ENCODE measurements at places on chromosomes 1 and 21.

DNA sequence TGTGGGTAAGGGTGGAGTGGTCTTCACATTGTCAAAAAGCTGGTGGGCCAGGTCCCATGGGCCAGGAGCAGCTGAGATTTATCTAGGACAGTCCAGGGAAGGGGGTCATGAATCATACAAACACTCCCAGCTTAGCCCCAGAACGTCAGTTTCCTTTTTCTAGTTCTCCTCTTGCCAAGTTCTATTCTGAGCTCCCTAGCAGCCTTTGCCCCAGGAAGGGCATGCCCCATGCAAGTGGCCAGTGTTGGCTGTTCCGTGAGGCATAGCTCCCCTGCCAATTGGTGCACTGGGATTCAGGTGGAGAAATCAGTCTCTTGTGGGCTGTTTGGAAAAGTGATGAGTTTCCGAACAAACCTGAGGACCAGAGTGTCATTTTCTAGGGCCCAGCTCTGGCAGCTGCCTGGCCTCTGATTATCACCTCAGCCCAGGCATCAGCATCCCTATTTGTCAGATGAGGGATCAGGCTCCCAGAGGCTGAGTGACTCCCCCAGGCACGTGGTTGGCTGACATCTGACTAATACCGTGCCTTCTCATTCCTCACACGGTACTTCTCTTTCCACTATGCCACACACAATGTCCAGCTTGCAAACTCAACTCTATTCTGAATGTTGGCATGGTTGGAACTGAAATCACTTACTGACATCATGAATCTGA is 14.2 kb upstream of the MYOM3 start:
- no peak for DNase-seq

DNA sequence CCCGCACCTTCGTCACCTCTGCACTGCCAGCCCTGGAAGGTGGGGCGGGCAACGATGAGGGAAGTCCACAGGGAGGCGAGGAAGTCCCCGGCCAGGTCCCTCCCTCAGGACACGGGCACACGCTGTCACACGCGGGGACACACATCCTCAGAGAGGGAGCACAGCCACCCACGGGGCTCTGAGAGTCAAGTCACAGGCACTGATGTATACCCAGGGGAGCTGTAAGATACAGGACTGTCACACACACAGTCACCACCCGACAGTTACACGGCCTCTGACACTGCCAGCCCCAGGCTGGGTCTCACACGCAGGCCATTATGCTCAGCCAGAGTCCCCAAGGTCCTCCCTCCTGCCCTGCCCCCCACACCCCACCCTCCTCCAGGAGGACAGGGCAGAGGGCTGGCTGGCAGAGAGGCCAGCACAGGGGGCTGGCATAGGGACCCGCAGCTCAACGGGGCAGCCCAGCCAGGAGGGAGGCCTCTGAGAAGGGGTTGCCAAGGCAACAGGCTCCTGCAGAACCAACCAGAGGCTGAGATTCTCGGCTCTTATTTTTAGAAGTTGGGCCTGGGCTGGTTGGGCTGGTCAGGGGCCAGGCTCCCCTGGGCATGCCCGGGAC is 17.7 kb upstream of the ADGRB2 start:
- no peak for DNase-seq

- DNase-seq: no peak
These were observed 6.1 kb upstream of the AGO3 start for GRCh38 chr1:35924838-35925237.

DNA sequence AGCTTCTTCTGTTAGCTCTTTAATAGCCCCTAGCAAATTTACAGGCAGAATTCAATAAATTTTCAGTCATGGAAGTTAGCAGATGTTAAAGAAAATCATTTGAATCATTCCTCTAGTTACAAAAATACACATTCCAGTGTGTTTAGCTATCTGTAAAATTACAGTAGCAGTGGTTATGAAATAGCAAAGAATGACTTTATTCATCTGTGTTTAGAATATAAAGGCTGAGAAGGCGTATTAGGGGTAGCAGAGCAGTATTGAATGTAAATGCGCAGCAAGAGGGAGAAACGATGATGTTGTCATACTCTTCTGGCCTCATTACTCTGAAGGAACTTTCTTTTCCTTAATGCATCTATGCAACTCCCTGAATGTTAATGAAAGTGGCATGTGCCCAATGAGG is 106.2 kb upstream of the CYYR1 start:
- DNase-seq: no peak

DNA sequence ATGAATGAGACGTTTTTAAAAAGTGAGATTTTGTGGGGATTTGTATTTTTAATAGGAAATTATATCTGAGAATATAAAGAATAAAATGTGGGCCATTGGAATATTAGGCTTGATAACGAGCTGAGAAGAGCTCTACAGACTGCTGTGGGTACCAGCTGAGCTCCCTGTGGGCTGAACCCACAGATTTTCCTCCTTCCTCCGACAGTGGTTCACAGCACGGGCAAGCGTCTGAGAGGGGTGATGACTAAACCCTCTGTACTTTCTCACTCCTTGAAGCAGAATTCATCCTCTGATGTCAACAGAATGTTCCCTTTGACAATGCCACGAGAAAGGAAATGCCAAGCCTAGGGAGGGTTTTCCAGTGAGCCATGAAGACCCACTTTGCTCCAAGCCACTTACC is 102.7 kb upstream of the AJAP1 start:
- DNase-seq: no peak

DNA sequence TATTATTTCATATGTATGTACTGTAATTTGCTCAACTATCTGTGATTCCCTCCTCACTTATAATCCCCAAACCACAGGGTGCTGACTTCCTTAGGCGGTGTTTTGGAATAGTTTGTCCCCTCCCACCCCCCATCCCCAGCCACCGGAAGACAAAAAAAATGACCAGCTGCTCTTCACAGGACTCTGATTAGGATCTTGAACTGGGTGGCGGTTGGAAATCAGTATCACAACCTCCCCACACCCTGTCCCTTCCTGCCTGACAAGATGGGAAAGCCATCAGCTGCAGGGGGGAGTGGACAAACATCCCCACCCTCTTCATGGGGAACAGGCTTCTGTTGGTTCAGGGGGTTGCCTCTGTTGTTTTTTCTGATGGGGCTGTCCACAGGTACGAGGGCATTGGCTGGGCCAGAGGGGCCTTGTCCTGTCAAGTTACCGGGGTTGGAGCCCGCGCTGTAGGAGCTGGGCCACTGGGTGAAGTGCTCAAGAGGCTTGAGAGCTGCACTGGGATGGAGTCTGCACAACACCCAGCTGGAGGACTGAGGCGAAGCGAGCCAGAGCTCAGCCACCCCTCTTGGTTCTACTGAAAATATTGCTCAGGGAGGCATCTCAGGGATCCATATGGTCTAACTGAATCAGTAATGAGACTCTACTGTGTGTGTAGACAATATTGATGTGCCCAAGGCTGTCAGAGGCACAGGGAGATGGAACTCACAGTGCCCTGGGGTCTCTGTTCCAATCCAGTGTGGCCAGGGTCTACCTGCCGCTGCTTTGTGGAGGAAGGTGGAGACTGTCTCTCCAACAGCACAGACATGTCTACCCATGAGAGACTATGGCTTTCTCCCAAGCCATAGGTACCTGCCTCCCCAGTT is 28.2 kb downstream of the NAV1 start:
- no peak for DNase-seq

DNA sequence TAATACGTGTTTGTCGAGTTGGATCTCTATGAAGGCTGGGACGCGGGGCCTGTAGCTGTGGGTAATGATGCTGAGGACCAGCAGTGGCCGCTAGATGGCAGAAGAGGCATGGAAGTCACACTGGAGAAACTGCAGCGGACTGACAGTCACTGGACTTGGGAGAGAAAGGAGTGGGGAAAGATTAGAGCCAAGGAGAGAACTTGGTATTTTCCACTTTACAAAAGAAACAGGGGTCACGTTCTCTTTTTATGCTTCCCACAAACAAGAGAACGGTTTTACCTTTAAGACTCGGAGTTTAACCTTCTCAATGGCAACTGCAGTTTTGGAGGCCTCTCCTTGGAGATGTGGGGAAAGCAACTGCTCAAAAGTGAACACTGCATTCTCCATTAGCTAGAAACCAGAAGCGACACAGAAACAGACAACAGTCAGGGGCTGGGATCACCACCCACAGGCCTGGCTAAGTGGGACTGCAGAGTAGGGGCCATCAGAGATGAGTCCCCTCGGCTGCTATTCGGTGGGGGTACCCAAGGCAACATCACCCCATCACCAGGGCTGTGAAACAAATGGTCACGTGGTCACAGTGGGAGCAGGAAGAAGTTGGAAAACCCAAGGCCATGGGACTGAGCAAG is 51.1 kb upstream of the EDEM3 start:
- DNase-seq: peak; percentile 46

- DNase-seq: no peak
These were observed 880.6 kb downstream of the BRINP3 start for GRCh38 chr1:189597083-189597482.

DNA sequence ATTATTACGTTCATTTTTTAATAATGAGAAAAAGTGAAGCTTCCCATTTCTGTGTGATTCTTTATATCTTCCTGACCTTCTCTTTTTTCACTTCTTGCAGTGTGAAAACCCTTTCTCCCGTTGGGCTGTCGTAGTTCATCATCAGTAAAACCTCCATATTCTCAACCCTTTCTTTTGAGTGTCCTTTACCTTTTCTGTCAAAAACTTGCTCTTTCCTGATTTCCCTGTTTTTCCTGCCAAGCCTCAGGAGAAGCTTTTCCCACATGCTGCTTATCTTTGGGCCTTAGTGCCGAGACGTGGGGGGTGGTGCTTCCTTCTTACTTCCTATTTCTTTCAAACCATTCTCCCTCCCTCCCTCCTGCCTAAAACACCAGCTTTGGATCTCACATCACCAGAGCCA is 46.1 kb downstream of the UCK2 start:
- DNase-seq: no peak

DNA sequence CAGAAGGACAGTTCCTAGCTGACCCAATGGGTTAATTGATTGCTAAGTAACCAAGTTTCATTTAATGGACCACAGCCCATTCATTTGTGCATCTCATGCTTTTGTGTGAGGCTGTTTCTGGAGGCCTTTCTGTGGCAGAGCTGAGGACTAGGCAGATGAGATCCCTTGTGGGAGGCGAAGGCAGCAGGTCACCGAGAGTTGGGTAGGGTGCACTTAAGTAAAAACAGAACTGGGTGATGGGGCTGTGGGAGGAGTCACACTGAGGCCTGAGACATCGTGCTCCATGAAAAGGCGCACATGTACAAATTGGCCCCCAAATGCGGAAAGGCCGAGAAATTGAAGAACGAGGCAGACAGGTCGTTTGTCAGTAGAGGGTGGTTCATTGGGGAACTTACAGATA is 60.9 kb downstream of the S100B start:
- DNase-seq: no peak

- DNase-seq: no peak
These were observed 55.1 kb downstream of the RPL5 start for GRCh38 chr1:92886886-92887419.

DNA sequence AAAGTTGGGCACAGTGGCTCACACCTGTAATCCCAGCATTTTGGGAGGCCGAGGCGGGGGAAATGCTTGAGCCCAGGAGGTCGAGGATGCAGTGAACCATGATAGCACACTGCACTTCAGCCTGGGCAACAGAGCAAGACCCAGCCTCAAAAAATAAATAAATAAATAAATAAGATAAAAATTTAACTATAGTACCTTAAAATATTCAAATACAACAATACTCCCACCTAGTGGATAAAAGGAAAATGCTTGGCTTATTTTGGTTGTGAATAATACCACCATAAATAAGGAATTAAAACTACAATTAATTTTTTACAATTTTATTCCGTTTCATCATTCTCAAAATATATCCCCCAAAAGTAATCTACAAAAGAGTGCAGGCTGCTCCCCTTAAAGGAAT is 8.1 kb downstream of the PSMG1 start:
- DNase-seq: no peak

GRCh38 chr1:228510803-228511413 is 23.7 kb downstream of the RNF187 start:
- no peak for DNase-seq

DNA sequence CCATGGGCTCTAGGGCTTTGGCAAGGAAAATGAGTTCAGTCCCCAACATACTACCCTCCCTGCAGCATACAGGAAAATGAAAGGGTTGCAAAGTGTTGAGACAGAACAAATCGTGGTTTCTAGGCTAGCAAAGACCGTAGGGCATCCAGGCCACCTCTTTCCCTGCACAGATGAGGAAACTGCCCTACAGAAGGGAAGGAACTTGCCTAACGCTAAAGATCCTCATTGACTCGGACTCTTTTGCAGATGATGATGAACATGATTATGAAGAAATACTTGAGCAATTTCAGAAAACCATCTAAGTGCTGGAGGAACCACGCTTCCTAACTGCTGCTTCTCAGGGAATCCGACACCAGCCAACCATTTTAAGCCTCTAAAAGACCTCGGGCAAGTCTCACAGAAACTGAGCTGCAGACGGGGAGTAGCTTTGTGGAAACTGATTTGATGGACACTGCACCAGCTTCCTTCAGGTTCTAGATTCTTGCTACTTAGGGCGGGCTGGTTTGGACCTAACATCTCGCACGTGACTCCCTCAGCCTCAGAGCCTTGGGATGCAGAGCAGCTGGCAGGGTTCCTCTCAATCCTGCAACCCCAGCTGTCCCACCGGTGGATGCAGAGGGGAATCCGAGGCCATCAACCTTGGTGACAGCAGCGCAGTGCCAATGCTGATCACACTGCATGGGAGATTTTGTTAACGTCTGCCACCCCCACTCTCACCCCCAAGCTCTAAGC is 13.4 kb downstream of the THEMIS2 start:
- no peak for DNase-seq

GRCh38 chr21:16388911-16389560 is 659.3 kb downstream of the USP25 start:
- DNase-seq: no peak

DNA sequence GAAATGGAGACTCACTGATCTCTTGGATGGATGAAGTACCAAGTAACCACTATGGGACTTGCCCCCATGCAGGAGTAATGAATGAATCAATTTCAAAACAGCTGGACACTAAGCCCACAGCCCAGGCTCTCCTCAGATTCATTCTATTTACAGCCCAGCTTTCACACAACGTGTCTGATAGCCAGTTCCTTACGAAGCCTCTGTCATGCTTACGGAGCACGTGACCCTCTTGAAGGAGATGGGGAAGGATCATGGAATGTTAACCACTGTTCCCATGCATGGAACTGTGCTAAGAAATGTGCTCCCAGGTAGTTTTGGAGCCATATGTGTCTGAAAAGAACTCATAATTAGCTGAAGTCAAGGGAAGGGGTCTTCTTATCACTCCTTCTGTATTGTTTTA is 124.1 kb downstream of the KIF26B start:
- no peak for DNase-seq

Measured in stimulated activated CD4-positive, alpha-beta T cell treated with anti-CD3 and anti-CD28 coated beads, Interleukin-1b, Interleukin-23, amount 100 ng/mL, for 1 hour (primary cell).